AG08396 (cell line): ENCODE measurements at places on chromosomes 2 and 18.
A peak's percentile ranks its signal among the peaks of the same experiment; 100 is the strongest.

GRCh38 chr2:112728378-112729175, 7.8 kb downstream of the NT5DC4 start:
- DNase-seq: no peak

GRCh38 chr2:189578272-189578950, 2.2 kb downstream of the SLC40A1 start:
- no peak for DNase-seq

- DNase-seq: no peak
Measured at GRCh38 chr2:234091432-234091879, 41.0 kb downstream of the SPP2 start.

DNA sequence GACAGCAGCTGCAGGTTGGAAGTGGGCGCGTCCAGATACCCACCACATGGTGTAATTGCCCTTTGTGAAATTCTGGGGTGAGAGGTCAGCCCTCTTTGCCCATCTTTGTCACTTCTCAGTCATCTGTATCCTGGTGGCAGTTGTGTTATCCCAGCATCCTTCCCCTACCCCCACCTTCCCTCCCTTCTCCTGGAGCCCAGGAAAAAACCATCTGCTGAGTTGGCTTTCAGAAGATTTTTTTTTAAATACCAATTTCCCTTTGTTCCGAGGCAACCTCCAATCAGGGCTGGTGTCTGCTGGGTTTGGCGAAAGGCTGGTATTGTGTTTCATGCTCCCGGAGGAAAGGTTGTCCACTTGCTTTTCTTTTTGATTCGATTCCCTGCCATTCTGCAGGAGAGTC, 35.2 kb downstream of the SETBP1 start:
- no peak for DNase-seq

DNA sequence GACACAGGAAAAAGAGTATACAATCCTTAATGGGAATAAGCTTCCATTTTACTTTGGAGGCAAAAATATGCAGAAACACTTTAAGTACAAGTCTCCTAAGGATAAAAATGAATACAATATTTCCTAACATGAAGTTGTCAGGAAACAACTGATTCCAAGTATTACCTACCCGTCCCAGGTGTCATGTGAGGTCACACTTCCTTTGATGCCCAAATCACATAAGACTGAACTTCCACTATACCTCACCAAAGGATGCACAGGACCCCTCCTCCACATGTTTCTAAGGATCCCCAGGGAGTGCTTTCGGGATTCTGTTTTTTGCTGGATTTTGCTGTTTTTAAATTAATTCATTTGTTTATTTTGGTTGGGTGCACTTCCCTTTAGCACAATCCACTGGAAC, 438.5 kb upstream of the TCF4 start:
- no peak for DNase-seq

GRCh38 chr2:211503856-211504255, 947.5 kb downstream of the CPS1 start:
- DNase-seq: no peak

GRCh38 chr2:176162911-176163671, 6.0 kb downstream of the HOXD3 start:
- DNase-seq: no peak

GRCh38 chr2:38301340-38301968, 75.6 kb downstream of the ATL2 start:
- DNase-seq: no peak

- DNase-seq: no peak
Measured at GRCh38 chr2:8752385-8752784, 70.5 kb downstream of the ID2 start.

DNA sequence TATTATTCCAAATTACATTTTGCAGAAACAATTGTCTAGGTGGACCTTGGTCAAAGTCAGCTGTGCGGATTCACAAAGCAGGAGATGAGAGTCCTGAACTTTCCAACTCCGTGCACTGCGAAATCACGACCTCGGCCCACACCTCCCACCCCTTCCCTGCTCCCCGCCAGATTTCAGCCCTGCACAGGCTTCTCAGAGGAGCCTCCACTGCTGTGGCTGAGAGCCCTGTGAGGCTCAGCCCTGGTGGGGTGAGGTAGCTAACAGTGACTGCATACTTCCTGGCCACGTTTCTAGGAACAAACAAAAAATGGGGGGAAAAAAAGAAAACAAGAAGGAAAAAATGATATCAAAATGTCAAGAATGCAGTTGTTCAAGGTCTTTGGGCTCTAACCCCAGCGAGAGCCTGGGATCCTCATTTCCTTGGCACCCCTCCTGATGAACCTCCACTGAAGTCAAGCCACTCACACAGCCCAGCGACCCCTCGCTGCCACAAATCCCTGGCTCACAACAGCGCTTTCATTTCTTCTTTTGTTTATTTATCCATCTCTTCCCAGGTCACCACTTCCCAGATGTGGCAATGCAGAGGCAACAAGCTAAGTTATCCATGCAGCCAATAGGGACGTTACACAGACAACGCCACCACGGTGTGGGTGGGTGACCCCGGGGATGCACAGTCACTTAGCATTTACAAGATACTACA, 729.7 kb upstream of the ID2 start:
- DNase-seq: no peak

GRCh38 chr2:1884933-1885580, 140.7 kb upstream of the PXDN start:
- DNase-seq: peak; percentile 39

DNA sequence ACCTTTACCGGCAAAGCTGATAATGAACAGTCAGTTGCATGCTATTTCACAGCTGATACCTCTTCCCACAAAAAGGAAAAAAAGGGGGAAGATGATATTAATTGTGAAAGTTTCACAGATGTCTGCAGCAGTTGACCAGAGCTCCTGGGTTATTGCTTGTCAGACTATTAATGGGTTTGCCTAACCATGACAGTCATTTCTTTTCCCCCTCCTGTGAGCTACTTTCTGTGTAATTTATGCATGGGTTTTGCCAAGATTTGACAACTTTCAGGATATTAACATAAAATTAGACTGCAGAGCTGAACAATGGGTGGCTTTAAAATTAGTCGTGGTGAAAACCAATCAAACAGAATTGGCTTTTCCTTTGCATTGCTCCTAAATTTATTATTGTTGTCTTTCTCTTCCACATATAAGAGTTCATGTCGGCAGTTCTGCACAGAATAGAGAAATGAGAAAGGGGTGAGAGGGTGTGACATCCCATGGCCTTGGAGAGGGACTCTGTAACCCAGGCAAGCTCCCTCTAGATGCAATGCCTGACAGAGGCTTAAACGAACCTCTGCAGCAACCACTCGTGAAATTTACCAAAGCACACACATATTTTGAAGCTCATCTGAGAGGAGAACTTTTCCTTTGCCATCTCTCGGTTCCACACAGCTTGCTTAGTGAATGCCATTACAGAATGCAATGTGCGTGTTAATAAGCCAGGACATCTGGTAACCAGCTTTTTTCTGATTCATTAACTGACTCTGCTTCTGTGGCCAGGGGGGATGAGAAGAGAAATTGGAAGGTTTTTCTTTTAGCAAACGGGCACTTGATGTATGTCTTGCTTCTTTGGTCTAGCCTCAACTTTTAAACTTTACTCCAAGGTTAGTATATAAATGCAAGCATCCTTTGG, 82.2 kb upstream of the ITGA4 start:
- no peak for DNase-seq

DNA sequence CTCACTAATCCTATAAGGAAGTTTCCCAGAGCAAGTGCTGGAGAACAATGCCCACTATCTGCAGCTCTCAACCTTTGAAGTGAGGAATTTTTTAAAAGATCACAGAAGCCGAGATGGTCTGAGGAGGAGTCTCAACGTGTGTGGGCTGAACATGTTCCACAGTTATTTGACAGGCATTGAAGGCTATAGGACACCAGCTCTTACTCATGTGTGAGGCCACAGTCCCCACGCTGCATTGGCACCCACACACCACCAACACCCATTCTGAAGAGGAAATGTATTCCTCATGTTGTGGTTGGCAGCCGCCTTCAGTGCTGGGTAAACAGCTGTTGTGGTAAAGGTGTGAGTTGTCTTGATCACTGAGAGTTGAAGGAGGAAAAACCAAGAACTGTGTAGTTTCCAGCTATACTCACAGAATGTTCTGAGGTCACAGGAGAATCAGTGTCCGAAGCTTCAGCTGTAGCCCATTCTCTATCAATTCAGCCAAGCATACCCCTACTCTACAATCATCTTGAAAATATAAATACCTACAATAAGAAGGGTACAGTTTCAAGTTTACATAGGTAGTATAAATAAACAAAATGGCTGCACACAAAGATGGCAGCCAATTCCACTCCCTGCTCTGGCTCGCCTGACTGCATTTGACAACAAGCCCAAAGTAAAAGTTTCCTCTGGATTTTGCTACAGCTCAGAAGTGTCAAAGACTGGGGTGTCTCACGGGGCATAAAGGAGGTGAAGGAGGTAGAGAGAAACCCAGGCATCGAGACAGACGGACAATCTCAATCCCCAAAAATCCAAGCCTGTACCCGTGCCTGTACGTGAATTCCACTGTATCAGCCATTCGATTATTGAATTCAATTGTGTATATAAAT, 12.1 kb downstream of the CD226 start:
- no peak for DNase-seq

DNA sequence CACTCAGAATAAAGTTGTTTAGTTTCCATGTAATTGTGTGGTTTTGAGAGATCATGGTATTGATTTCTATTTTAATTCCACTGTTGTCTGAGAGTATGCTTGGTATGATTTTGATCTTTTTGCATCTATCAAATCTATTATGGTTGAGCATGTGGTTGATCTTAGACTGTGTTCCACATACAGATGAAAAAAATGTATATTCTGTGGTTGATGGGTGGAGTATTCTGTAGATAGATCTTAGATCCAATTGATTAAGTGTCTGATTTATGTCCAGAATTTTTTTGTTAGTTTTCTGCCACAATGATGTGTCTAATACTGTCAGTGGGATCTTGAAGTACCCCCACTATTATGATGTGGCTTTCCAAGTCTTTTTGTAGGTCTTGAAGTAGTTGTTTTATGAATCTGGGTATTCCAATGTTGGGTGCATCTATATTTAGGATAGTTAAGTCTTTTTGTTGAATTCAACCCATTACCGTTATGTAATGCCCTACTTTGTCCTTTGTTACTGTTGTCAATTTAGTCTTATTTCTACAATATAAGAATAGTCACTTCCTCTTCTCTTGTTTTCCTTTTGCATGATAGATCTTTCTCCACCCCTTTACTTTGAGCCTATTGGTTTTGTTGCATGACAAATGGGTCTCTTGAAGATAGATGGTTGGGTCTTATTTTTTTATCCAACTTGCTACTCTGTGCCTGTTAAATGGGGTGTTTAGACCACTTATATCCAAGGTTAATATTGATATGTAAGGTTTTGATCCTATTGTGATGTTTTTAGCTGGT, 101.8 kb downstream of the TRABD2A start:
- no peak for DNase-seq

- no peak for DNase-seq
Measured at GRCh38 chr18:79617511-79618500, 61.8 kb upstream of the CTDP1 start.

DNA sequence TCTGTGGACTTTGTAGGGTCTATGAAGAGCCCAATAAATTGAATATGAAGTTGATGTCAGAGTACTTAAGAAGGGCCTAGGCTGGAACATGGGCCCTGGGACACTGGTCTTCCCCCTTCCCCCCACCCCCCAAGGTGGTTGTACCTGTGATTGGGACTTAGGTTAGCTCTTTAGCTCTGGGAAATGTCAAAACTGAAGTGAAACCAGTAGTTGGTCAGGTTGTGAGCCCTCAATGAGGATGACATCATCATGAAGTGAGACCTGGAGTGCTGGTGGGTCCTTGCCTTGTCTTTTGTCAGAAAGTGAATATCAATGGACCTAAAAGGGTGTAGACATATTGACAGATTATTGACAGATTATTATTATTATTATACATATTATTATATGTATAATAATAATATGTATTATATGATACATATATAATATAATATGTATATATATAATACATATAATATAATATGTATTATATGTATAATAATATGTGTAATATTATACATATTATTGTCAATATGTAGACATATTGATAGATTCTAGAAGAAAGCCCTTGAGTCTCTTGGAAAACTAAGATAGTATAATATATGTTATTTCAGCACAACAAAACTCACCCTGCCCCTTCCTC, 5.4 kb downstream of the MARS2 start:
- DNase-seq: no peak

DNA sequence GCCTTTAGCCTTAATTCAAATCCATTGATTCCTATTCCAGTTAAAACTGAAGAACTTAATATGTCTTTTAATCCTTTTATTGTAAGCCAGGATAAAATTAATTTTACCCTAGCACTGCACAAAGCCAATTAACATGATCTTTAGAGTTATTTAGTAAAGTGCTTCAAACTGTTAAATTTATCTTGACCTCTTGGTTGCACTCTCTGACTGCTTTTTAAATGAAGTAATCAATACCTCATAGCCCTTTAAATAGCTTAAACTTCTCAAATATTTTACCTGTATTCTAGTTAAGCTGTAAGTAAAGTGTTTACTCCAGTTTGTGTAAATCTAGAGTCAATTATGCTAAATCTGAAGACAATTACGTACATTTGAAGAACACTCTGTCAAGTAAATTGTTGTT, 221.0 kb downstream of the WDR7 start:
- DNase-seq: no peak

DNA sequence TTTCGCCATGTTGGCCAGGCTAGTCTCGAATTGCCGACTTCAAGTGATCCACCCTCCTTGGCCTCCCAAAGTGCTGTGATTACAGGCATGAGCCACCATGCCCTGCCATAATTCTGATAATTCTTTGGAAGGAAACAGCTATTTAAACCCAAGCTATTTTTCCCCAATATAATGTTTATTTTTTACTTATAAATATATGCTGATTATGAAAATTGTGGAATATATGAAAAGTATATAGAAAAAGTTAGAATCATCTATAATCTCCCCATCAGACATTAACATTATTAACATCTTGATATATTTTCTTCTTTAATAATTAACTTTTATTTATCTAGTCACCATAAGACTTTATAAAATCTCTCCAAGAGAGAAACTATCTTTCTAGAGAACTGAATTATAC, 41.2 kb downstream of the HADHB start:
- DNase-seq: no peak

DNA sequence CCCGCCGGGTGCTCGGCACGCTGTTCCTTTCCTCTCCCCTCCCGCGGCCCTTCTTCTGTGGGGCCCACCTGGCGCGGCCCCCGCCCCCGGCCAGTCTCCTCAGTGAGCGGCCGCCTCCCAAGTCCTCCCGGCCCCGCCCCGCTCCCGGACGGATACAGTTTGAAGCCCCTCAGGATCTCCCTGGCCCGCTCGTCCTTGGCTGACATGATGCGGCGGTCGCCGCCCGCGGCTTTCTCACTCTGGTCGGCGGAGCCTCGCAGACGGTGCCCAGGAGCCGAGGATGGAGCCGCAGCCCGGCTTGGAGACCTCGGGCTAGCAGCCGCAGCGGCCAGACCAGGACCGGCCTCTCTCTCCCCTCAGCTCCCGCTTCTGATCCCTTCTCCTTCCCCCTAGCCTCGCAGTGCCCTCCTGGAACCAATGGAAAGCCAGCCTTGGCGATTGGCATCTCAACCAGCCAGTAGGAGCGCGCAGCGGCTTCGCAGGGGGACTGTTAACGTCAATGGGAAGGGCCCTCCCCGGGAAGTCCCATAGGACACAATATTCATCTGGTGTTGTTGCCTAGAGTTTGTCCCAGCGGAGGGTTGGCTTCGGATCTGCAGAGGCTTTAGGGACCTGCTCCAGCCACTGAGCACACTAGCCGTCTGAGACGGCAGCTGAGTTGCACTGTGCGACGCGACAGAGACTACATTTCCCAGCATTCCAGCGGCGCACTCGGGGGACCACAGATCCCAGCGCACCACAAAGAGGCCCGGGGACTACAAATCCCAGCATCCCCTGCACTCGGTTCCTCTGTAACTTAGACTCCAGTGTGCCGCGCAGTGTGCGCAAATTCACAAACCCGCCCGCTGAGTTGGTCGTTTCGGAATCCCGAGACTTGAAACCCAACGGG, at the start of gene PDE6D:
TSS of gene PDE6D (minus strand) at position 374 of the 889 bp plus-strand sequence. CDS start at position 206, 168 bp downstream.
- peak; percentile 99 for DNase-seq
